ENCODE measurements at places on chromosomes 13 and 19.
A peak's percentile ranks its signal among the peaks of the same experiment; 100 is the strongest.

DNA sequence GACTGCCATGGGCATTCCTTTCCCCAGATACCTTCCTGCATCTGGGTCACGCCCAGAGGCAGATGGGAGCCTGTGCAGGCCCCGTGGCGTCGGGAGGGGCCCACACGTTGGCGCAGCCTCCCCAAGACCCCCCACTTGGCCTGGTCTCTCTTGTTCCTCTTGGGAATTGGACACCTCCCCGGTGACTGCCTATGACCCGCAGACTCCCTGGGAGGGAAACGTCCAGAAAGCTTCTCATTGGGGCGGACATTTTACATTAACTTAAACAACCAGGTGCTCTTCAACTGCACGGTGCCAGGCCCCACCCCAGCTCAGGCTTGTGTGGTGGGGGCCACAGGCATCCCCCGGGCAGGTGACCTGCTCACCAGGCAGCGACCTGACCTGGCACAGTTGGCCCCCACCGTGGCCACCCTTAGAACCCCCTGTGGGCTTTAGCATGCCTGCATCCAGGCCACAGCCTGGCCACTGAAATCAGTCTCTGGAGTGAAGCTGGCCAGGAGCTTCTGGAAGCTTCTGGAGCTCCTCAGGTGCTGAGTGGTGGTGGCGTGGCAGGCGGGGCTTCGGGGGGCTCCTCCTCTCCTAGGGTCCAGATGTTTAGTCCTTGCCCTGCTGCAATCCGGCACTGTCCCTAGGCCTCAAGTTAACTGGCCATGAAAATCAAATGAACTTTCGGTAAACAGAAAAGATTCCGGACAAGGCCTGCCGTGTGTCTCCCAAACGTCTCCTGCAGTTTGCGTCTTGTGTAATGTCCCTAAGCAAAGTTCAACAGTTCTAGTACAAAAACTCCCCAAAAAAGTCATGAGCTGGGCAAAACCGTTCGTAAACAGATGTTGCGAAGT is 8.5 kb upstream of the PROZ start:
- no peak for DNase-seq

DNA sequence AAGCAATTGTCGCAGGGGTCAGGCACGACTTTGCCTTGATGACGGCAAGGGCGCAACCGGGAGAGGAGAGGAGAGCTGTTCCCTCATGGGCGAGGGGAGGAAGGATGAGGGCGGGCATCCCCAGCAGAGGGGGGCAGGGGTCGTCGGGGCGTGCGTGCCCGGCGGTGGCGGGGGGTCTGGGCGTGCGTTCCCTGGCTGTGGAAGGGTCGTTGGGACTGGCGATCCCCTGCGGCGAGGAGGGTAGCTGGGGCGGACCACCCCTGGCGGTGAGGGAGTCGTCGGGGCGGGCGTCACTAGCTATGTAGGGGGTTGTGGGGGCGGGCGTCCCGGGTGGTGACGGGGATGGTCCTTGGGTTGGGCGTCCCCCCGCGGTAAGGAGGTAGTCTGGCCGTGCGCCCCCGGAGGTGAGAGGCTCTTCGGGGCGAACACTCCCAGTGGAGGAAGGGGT is 1.7 kb downstream of the COMP start:
- no peak for DNase-seq

DNA sequence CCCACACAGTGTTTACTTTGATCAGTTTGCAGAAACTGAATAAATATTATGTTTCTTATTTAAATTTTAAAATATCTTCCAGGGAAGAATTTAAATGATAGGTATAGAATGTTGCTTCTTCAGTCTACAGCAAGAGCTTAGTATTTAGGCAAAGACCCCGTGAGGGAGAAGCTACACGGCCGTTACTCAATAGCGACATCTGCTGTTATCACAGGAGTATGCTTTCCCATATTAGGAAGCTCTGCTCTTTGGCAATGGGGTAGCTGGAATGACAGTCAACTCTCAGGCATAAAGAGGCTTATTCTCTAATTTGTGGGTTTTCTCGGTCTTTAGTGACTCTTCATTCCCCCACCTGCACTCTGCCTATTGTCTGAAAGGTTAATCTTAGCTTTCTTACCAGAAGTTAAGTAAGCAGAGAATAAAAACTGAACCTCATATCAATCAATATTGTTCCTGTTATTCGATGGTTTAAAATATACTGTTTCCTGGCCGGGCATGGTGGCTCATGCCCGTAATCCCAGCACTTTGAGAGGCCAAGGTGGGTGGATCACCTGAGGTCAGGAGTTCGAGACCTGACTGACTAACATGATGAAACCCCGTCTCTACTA is 13.2 kb upstream of the LHFPL6 start:
- DNase-seq = peak; percentile 59

GRCh38 chr19:23440207-23440606 is 44.9 kb upstream of the ZNF91 start:
- no peak for DNase-seq

- no peak for DNase-seq
Measured at GRCh38 chr19:5682107-5682482, 1.3 kb downstream of the HSD11B1L start.

- DNase-seq = no peak
Measured at GRCh38 chr13:47798194-47798593, 202.9 kb downstream of the SUCLA2 start.

- no peak for DNase-seq
Measured at GRCh38 chr13:34722922-34723321, 219.1 kb upstream of the NBEA start.

- no peak for DNase-seq
Measured at GRCh38 chr13:95479731-95480130, 72.8 kb upstream of the CLDN10 start.

- peak; percentile 17 for DNase-seq
Measured at GRCh38 chr19:11639245-11639601, 41.9 kb downstream of the ZNF627 start.

GRCh38 chr19:38708413-38709024 is 35.8 kb downstream of the CAPN12 start:
- no peak for DNase-seq

GRCh38 chr19:44623080-44623479 is 9.7 kb downstream of the IGSF23 start:
- no peak for DNase-seq

DNA sequence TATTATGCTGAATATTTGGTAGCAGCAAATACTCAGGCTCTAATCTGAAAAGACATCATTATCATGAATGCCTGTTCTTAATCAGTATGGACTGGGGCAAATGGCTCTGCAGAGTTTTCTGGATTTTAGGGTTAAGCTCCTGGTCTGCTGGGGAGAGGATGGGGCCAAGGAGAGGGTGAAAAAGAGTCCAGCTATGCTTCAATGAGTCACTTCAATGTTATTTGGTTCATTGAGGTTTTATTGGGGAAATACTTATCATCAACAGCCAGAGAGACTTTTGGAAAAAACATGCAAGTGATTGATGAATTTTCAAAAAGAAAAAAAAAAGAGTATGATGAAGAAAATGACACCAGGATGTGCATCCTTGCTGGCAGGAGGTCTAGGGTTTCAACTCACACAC is 278.3 kb downstream of the UQCRFS1 start:
- no peak for DNase-seq

- DNase-seq = no peak
Measured at GRCh38 chr19:19458110-19458816, 52.8 kb downstream of the GATAD2A start.

DNA sequence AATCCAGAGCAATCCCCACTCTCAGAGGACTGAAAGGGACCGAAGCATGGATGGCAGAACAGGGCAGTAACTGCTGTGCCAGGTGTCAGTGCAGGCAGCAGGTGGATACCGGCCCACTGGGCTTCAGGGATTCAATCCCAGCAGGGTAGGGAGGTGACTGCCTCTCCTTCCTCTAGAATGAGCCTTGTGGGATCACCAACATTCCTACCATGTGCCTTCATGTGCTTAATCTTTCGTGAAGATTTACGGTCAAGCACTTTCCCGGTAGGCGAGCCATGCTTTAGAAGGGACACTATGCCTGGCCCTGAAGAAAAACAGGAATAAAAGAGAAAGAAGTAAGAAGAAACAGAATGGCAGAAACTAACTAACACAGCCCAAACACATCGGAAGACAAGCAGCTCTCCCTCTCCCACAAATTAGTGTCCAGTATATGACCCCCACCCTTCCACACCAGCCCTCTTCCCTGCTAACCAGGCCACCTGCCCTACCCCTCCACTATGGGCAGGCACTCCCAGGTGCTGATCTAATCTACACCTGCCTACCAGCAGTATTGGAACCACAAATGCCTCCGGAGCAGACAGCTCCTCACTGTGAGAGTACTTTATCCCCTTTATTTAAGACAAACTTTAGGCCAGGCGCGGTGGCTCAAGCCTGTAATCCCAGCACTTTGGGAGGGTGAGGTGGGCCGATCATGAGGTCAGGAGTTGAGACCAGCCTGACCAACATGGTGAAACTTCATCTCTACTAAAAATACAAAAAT is 162.5 kb downstream of the NUFIP1 start:
- DNase-seq = no peak

- peak; percentile 76 for DNase-seq
Measured at GRCh38 chr19:8505680-8506401, 3.4 kb upstream of the PRAM1 start.

- DNase-seq = peak; percentile 45
Measured at GRCh38 chr13:80341756-80342370, 937 bp upstream of the SPRY2 start.

GRCh38 chr13:30816736-30817135 is 81.4 kb downstream of the ALOX5AP start:
- no peak for DNase-seq

Data from uterus (tissue), 4 donors.